ENCODE measurements at places on chromosomes 7 and 10. TPM values are rescaled to one million over a fixed set of nuclear protein-coding genes. Genes with fewer than 3 reads are reported as not detected.

- no peak for DNase-seq
These were observed 238.6 kb downstream of the CNTNAP2 start for GRCh38 chr7:146355216-146355615.

GRCh38 chr7:151178236-151178635 lies 8.8 kb downstream of the ASB10 start:
- DNase-seq: no peak

DNA sequence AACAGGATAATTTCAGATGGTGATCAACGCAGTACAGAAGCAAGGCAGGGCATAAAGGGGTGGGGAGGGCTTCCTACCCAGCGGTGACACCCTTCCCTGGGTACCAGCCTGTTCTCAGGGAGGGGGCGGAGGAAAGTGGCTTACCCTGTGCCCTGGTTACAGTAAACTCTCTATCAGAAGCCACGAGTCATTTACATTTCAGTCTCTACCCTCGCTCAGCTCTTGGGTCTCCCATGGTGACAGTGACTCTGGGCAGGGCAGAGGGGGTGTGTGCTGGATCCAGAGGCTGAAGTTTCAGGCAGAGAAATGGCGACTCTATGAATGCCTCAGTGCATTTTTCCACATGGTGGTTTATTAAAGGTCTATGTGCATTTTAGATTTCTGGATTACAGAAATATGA lies 107.0 kb downstream of the ADARB2 start:
- no peak for DNase-seq

- DNase-seq: no peak
These were observed 3.0 kb downstream of the CLDN15 start for GRCh38 chr7:101234636-101235035.

- no peak for DNase-seq
These were observed 23.2 kb upstream of the FGL2 start for GRCh38 chr7:77222819-77223218.

The PDZD7 gene
- 0.50 TPM for total RNA-seq

The UPK3B gene
- 33.8 TPM for total RNA-seq

The SLC16A12 gene
- total RNA-seq: 6.2 TPM
